Pancreas (tissue), 10 donors: ENCODE measurements at places on chromosomes 12 and 14. TPM values are rescaled to one million over a fixed set of nuclear protein-coding genes. Genes with fewer than 3 reads are reported as not detected.

The VRTN gene
- total RNA-seq: 0.12 TPM

The GPX2 gene
- 41.9 TPM for total RNA-seq

The RTL1 gene
- total RNA-seq: not detected

The KRT82 gene
- total RNA-seq: not detected

The ATN1 gene
- total RNA-seq: 34.9 TPM

The SDSL gene
- total RNA-seq: 6.8 TPM

The SELPLG gene
- total RNA-seq: 1.4 TPM

The GPR65 gene
- 0.19 TPM for total RNA-seq
